ENCODE measurements at places on chromosomes 11 and 22.

DNA sequence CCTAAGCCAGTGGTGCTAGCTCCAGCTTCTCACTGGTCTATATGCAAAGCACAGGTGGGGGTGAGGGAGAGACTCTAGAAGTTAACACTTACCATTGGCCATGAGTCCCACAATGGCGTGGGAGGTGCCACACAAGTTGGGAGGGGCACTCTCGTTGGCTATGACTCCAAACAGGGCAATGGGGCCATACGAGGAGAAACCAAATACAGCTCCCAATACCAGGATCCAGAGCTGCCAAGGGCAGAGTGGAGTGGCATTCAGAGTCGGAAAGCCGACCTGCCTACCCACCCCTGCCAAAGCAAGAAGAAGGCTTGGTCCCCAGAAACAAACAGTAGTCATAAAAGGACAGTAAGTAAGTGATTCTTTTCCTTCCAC, 5.6 kb downstream of the SLC37A4 start:
- no peak for DNase-seq

DNA sequence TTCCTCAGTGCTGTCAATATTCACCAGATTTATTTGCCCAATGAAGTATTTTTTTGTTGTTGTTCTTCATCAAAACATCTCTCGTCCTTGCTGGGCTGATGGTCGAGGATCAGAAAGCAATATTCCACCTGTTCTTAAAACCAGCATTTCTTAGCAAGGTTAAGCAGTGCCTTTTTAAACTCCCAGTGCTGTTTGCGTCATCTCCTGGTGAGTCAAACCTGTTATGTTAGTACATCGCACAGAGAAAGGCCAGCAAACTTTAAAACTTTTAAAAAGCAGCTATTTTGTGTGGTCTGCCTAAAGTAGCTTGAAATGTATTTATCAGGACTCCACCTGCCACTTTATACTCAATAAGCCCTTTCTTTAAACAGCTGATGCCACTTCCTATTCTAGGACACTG, 802.0 kb downstream of the KCNA4 start:
- no peak for DNase-seq

DNA sequence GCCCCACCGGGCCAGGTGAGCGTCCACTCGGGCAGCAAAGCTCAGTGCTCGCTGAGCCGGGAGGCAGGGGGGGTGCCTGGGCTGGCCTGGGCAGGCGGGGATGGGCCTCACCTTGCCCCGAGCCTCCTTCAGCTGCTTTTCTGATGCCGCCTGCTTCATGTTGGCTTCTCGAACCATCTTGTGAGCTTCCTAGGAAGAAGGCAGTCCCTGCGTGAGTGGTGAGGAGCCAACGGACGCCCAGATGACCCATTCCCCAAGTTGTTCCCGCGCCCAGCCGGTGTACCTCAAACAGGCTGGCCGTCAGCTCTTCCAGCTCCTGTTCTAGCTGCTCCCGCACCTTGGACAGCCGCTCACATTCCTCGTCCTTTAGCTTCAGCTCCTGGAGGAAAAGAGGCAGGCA, 10.1 kb downstream of the RAB3IL1 start:
- no peak for DNase-seq

DNA sequence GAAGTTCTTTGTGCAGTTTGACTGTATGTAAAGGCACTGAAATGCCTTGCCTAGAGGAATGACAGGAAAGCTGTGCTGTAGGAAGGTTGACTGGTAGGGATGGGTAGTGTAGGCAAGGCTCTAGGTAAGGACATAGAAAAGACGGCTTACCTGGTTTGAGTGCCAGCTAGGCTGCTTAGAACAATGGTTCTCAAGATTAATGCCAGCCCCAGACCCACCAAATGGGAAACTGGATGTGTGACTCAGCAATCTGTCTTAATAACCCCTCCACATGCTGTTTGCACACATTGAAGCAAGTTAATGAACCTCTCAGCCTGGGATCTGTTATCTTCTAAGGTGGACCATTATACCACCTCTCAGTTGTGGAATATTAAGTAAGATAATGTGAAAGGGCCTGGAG, 3.7 kb downstream of the RPS3 start:
- no peak for DNase-seq

- no peak for DNase-seq
Observed at GRCh38 chr11:18692941-18693760, 5.4 kb upstream of the TMEM86A start.

GRCh38 chr11:104465321-104465720, 301.4 kb upstream of the PDGFD start:
- DNase-seq, result no peak

GRCh38 chr22:36891646-36892045, 21.8 kb upstream of the CSF2RB start:
- DNase-seq, result no peak

GRCh38 chr22:41237707-41238569, 2.8 kb downstream of the CHADL start:
- DNase-seq, result peak; percentile 85

DNA sequence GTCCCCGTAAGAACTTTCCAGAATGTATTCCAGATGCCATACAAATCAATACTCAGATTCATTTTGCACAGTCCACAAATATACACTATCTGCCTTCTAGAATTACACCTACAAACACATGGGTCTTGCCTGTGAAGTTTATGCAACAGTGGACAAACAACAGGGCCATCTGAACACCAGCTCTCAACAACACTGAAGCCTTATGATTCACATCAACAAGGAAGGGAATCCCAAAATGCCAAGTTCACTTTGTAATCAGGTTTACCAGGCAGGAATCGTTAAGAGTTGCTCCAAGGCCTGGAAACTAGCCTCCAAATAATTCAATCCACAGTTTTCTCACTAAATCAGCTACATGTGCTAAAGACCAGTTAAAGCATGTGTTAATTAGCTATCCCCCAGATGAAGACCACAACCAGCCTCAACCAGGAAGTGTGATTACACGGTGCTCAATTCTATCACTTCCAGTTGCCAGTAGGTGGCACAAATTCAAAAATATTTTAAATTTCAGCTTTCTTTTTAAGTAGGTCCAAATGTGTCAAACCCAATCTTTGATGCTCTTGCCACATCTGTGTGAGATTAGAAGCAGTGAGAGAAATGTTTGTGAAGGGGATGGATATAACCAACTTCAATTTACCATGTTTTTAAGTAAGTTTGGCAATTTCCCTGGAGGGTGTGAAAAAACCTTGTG, 139.1 kb upstream of the BDNF start:
- DNase-seq, result no peak

DNA sequence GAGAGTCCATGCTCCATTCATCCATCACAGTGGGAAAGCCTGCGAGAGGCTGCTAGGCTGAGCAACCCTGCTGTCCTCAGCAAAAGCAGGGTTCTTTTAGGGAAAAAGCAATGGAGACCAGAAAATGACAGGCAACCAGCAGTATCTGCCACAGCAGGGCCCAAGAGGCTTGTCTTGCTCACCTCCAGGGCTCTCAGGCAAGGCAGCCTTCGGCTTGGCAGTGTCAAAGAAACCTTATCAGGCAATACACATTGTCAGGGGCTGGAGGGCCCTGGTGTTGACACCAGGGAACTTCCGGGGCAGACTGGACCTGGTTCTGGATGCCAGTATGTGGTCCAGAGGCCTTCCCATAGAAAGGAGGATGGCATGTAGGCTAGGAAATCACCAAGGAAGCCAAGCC, 10.2 kb upstream of the TLCD5 start:
- DNase-seq, result no peak

DNA sequence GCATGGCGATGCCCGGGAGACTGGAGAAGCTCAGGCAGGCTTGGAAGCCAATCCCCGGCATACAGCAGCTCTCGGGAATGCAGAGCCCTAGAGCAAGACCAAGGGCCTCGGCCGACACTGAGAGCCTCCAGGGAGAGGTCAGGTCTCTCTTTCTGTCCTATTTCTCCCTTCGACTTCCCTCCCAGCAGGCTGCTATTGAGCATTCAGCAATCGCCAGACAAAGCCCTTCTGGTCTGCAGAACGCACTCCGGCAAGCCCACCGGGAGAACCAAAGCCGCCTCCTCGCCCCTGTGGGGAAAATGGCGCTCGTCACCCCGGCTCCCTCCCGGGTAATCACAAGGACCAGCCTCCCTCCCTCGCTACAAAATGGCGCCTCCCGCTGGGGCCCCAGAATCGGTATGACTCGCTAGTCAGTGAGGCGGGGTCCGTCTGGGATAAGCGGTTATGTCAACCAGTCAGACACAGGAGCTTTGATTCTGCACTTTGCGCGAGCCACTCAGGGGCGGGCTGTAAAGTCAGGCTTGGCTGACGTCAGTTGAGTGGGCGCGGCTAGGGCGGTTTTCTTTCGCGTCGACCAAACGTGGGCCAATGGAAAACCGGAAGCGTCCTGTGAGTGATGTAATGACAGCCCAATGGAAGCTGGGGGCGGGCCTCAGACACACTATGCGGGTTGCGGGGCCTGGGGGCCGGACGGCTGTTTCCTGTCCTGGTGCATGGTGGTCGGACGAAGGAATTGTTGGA, at the start of gene ZNF143:
TSS of gene ZNF143 (plus strand) at position 691 of the 741 bp plus-strand sequence. CDS start 10,297 bp downstream, outside the sequence.
- peak; percentile 100 for DNase-seq

- DNase-seq, result no peak
Observed at GRCh38 chr22:29151316-29151715, 54.4 kb upstream of the EMID1 start.

DNA sequence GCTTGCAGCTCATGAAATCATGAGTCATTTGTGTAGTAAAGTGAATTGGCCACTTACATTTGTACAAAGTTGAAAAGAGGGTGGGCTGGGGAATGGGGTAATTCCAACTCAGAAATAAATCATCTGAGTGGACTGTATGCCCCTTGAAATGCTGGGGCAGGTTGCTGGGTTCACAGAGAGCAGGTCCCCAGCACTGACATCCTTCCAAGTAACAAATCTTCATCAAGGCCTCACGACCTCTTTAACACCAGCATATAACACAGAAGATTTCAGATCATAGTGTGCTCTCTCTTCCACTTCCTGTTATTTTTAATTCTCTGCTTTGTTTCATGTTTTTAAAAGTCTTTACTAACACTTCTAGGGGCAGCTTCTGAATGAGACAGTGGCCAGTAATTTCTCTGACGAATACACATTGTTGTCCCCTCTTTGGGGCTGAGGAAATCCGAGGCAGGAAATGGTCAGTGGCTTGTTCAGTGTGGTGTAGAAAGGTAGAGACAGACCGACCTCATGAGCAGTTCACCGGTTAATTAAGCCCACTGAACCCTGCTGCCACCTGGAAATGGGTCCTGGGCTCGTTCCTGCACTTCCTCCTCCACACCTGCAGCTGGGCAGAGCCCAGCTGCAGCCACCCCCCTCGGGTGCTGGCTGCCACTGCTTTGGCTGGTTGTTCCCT, 127.7 kb downstream of the MAML2 start:
- peak; percentile 46 for DNase-seq

- DNase-seq, result no peak
Observed at GRCh38 chr11:134659882-134660281, 247.8 kb upstream of the B3GAT1 start.

- DNase-seq, result no peak
Observed at GRCh38 chr11:41980741-41981140, 521.3 kb upstream of the LRRC4C start.

GRCh38 chr11:63694596-63694995, 13.3 kb downstream of the RTN3 start:
- no peak for DNase-seq
